ENCODE measurements at places on chromosomes 13 and 19.

- DNase-seq, result no peak
These were observed 574 bp downstream of the SH3GL1 start for GRCh38 chr19:4399812-4400134.

DNA sequence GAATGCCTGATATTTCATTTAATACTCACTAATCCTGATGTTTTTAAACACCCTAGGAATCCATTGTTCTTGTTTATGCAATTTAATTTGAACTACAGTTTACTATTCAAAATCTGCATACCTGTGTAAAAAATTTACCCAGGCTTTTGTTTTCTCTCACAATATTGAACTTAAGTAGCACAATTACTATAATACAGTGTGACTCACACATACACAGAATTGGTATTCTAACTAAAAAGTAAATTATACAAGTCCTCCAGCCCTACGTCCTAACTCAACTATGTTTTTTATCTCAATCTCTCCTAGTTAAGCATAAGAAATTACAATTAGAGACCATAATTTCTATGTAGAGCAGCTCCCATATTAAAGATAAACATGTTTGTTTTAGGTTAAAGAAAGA lies 41.8 kb downstream of the MYCBP2 start:
- no peak for DNase-seq

GRCh38 chr13:75762955-75763354 lies 126.8 kb downstream of the LMO7 start:
- DNase-seq, result no peak

GRCh38 chr13:33197541-33197971 lies 88.0 kb downstream of the STARD13 start:
- DNase-seq, result no peak

DNA sequence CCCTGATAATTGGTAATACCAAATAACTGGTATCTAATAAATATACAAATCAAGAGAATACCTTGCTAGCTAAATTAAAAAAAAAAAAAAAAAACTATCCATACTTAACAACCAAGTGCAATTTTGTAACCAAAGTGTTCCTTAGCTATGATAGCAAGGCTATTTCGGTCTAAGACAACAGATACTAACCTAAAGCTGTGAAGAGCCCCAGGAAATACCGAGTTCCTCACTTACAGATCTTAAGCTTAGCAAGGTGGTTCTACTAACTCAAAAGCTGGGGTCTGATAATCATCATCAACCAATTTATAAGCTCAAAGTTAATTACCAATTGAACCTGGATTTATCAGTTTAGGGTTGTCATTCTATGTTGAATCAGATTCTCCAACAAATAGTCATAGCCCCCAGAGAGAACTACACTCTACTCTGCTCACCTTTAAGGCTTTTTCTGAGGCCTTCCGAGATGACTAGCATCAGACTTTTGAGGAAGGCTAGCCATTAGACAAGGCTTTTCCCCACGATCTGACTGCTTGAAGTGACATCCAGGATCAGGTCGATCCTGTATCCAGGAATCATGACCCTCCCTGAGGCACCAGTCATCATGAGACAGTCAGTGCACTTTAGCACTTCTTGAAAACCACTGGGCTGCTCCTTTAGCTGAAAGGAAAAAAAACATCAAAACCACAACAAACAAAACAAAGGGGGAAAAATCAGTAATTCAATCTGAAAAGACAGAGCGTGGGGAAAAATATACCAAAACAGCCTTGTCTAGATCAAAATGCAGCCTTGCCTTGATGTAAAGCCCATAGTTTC lies 31.9 kb downstream of the INTS6 start:
- no peak for DNase-seq

DNA sequence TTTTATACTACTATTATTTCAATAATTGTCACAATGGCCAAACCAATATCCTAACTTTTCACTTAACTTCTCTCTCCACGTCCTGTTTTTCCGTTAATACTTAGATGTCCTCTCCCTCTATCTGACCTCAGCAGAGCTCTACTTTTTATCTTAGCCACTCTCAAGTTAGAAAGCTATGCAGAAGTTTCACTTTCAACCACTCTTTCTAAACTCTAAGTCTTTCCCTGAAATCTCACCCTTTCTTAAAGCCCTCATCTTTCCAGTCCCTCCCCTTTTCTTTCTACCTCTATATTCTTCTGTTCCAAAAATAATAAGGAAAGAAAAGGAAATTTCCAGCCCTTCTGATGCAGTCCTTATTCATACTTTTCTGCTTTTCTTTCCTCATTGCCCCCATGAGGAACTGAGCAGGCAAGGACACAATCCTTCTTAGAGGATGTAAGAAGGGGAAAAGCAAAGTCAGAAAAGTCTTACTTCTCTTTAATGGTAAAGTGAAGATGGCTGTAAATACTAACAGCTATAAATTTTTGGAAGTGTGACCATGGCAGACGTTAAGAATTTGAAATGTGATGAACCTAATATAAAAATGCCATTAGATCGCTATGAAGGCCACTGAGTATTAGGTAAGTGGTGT lies 23.0 kb downstream of the FAM216B start:
- DNase-seq, result no peak

DNA sequence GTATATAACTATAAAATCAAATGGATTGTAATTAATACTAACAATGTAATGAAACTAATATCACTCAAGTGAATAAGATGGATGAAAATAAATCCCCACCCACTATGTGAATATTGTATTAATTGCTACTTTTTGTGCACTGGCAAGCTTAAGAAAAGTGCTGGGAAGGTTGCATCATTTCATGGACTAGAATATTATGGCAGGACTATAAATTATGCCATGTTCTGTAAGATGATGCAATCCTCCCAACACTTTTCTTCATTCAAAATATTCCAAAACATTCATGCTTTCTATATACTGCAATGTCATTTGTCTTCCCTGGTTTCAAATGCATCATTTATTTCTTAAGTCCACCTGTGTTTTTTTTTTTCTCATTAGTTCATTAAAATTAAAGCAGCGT lies 457.6 kb upstream of the GPC6 start:
- DNase-seq, result no peak

DNA sequence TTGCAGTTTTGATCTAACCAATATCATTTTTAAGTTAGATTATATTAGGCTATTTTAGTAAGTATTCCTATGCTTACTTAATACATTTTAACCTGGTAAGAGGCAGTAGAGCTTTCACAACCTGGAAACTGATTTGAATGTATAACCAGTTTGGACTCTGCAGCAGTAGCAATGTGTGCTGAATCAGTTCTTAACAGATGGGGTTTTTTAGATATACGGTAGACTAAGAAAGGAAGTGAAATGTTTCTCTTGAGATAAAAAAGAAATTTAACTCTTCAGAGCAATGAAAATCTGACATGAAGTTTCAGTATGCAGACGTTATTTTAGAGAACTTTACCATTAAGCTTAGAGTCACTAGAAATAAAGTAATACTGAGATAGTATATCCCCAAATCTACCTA lies 2.7 kb downstream of the NBEA start:
- no peak for DNase-seq

DNA sequence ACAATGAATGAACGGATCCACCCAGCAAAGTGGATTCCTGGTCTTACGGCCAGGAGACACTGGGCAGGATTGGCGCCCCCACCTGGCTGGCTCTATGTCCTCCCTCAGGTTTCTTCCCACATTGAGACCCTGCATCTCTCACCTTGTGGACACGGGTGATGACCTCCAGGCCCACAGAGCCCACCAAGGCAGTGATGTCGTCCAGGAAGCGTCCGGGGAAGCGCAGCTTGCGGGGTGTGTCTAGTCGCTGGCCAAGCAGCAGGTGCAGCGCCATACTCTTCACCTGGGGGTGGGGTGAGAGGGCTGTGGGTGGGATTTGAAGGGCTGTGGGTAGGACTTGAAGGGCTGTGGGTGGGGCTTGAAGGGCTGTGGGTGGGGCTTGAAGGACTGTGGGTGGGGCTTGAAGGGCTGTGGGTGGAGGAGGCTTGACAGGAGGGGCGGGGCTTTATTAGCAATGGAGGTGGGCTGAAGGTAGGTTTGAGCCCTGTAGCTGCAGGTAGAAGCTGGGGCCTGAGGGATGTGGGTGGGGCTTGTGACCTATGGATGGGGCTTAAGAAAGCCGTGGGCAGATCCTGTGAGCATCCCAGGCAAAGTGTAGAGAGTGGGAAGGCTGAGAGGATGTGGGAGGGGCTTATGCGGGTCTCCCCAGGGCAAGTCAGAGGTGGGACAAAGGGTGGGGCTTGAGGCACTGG lies 12.1 kb upstream of the ANGPTL8 start:
- DNase-seq, result no peak

- DNase-seq, result no peak
These were observed 119.9 kb downstream of the MAB21L1 start for GRCh38 chr13:35356572-35356971.

- no peak for DNase-seq
These were observed 98.1 kb downstream of the DCLK1 start for GRCh38 chr13:36033035-36033434.

DNA sequence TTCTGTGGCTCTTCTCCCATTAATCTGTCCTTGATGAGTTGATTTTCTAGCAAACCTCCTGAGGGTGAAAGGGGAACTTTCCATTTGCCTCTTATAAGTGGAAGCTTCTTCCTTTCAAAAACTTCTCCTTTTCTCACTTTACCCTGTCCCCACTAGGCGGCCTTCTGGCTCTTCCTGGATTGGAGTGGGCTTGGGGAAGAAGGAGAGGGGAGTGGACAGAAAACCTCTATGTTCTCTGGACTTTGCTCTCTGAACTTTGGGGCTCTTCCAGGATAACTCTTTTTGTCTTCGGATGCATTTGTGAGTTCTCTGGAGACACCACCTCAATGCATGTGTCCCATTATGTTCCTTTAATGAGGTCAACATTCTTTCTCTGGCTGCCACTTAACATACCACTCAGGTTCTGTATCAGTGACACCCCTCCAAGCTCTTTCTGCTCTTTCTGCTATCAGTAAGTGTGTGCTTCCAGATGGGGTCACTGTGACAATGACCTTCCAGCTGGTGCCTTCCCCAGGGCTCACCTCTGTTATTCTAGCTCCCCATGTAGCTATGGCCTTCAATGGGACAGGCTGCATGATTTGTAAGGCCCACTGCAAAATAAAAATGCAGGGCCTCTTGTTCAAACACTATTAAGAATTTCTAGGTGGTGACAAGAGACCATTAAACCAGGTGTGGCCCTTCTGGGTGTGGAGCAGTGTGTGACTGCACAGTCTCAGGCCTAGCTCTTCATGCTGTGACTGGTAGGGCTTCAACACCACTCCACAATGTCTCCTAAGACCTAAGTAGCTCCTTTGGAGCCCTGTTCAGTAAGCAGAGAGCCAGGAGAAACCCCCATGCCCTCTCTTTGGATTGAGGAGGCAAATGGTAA lies 389.2 kb downstream of the EFNB2 start:
- DNase-seq, result no peak

- DNase-seq, result no peak
These were observed 9.4 kb downstream of the SCGB2B2 start for GRCh38 chr19:34667349-34668076.

DNA sequence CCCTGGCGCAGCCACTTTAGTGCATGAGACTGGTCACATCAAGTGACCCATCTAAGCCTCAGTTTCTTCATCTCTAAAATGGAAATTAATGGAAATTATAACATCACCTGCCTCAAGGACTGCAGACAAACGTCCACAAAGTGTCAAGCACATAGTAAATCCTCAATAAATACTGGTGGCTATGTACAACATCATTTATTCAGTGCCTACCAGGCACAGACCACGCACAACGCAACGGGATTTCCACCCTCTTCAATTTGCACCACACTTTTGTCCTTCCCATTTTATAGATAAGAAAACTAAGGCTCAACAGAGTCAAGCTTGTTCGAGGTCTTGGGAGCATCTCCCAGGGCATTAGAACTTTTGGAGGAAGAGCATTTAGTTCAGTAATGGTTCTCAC lies 1.4 kb downstream of the ELAVL1 start:
- no peak for DNase-seq

GRCh38 chr13:43666403-43666802 lies 120.4 kb downstream of the ENOX1 start:
- no peak for DNase-seq
